Glomerular endothelial cell (primary cell): ENCODE measurements at places on chromosomes 3 and 15. TPM values are rescaled to one million over a fixed set of nuclear protein-coding genes. Genes with fewer than 3 reads are reported as not detected.

GNAT1 gene
- total RNA-seq, result not detected in 2 replicates

DCLK3 gene
- not detected in 2 replicates for total RNA-seq

NEK10 gene
- 3.4 and 8.5 TPM in 2 replicates for total RNA-seq

ZNF774 gene
- total RNA-seq, result 1.3 and 1.6 TPM in 2 replicates

CYP8B1 gene
- total RNA-seq, result not detected in 2 replicates

LMOD3 gene
- total RNA-seq, result not detected in 2 replicates

MYRIP gene
- 1.9 and 2.3 TPM in 2 replicates for total RNA-seq

SEC61A1 gene
- 289 and 290 TPM in 2 replicates for total RNA-seq

RASGRP1 gene
- total RNA-seq, result 0.10 and 0.12 TPM in 2 replicates

PLAAT1 gene
- 5.2 and 7.3 TPM in 2 replicates for total RNA-seq

DTX3L gene
- total RNA-seq, result 43.0 and 48.7 TPM in 2 replicates

LDHAL6B gene
- total RNA-seq, result not detected in 2 replicates

TMEM212 gene
- total RNA-seq, result not detected in 2 replicates

CFAP92 gene
- total RNA-seq, result 1.0 and 1.7 TPM in 2 replicates

SYNM gene
- total RNA-seq, result 8.3 and 8.7 TPM in 2 replicates

LTK gene
- 0.24 and 0.70 TPM in 2 replicates for total RNA-seq

CRTC3 gene
- 13.3 and 22.9 TPM in 2 replicates for total RNA-seq

NR2E3 gene
- 0.10 and 0.41 TPM in 2 replicates for total RNA-seq

CPNE4 gene
- not detected in 2 replicates for total RNA-seq

GOLGA8T gene
- total RNA-seq, result 0.23 TPM in 1 of 2 replicates, not detected in the other

RPN1 gene
- 311 and 371 TPM in 2 replicates for total RNA-seq

IL17RB gene
- not detected in 2 replicates for total RNA-seq
